ENCODE measurements at places on chromosomes 1 and 21. TPM values are rescaled to one million over a fixed set of nuclear protein-coding genes. Genes with fewer than 3 reads are reported as not detected.
A peak's percentile ranks its signal among the peaks of the same experiment; 100 is the strongest.

DNA sequence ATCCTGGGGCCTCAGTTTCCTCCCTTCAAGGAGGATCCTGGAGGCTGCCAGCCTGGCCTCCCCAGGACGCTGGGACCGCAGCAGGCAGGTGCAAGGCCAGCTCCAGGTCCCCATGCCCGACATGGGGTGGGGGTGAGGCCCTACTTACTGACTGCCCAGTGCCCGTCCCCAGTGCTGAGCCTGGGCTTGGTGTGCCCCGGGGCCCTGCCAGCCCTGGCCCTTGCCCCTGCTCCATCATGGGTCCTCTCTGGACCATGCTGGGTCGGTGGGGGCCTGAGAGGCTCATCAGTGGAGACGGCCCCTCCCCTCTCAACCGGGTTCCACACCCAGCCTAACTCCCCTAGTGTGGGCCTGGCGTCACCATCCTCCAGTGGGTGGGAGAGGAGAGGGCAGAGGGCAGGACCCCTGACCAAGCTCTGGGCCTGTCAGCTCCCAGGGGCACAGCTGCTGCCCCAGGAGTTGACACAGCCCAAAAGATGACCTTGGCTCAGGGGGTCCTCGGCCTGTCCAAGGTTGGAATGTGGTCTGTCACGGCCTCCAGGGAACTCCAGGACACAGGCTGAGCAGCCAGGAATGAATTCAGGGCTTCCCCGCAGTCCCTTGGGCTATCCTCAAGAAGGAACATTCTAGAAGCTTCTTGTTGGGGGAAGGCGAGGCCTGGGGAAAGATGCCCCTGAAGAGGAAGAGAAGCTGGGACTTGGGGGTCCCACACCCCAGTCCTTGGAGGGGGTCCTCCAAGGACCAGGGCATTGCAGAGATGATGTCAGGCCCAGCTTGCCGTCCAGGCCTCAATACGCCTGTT is 17.6 kb upstream of the ARF1 start:
- no peak for DNase-seq

DNA sequence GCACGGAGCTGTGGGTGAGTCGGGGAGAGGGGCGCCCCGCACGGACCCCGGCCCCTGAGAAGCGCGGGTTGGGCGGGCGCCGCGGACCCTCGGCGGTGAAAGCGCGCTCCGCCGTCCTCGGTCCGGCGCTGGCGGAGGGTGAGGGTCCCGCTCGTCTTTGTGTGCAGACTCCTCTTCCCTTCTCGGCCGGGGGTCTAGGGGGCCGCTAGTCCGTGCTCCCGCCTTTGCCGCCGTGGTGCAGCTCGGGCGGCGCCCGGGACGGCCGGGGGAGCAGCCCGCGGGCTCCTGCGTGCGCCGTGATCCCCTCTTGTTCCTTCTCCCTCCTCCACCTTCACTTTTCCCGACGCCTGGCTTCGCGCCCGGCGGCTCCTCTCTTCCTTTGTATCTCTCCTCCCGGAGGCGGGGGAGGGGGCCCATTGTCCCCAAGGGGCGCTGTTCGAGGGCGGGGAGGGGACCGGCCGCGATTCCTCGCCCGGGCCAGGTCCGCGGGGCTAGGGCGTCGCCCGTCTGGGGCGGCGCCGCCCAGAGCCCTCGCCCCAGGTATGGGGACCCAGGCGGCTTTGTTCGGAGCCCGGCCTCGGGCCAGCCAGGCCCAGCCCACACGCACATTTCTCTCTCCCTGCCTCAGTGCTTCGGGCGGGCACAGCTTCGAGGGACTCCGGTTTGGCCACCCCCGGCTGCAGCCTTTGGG is 519 bp downstream of the FNBP1L start:
- no peak for DNase-seq

DIRAS3 gene
- 1.7 TPM for total RNA-seq

DNA sequence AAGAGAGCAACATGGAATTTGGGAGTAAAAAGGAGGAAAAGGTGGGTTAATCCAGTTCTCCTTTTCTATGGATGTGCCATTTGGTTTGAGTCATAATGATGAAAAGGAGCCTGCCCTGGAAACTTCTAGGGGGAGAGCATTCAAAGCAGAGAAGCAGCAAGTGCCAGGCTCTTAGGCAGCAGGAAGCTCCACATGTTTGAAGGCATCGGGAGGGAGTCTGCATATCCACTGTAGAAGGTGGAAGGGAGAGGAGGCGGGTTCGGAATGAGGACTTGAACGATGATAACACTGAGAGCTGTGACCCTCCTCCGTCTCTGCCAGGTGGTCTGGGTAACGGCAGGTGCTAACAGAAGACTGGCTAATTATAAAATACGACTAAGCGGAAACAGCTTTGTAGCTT is 128.2 kb downstream of the RYR2 start:
- no peak for DNase-seq

DNA sequence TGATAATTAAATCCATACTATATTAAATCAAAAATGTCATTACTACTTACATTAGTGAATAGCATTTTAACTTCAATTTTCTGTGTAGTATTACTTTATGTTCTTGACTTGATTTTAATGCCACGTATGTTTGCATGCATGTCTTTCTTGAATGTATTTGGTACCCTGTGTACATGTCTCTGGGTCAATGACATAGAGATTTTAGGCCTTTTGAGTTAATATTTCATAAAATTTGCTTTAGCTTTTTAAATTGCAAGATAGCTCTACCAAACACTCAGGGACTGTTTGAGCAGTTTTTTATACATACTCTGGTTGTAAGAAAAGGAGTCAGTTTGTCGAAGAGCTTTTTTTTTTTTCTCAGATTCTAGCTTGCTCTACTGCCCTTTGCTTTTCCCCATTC is 1.5 kb downstream of the MLLT11 start:
- no peak for DNase-seq

GRCh38 chr21:34580181-34580700 is 34.7 kb downstream of the RCAN1 start:
- DNase-seq = no peak

GRCh38 chr1:230068621-230068873 is 1.5 kb downstream of the GALNT2 start:
- DNase-seq = no peak

CA6 gene
- 17.4 TPM for total RNA-seq

- no peak for DNase-seq
Observed at GRCh38 chr1:207088701-207089626, at the start of gene C4BPB. Gene C4BPB, plus strand, starts transcription at chr1:207088860. Its CDS starts 672 bp downstream, at chr1:207089532.

DNA sequence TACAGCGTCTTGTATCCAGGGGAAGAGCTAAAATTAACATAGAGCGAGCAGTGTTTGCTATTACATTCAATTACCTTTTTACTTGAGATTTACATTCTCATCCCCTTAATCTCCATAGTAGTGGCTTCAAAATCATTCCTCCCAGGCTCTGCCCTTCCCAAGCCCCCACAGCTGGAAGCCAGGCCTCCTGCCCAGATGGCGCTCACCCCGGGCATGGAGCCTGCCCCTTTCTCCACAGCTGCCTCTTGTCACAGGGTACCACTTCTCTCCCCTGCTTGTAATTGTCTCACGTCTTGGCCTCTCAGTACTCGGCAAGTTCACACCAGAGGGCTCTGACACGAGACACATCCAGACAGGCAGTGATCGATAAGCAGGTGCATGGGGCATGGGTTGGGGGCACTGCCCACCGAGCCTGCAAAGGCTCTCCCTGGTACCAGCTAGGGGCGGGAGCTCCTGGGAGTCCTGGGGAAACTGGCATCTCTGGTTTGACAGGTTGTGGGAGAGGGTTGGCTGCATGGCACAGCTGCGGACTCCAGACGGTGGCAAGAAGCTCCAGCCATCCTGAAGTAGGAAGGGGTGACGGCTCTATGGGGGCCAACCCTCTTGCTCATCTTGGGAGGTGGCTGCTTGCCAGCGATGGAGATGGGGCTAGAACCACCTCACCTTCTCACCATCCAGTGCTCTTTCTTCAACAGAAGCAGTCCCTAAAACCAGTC is 20.1 kb downstream of the CASZ1 start:
- no peak for DNase-seq

GRCh38 chr1:2242814-2243725 is 15.0 kb downstream of the SKI start:
- no peak for DNase-seq

RNU1-1 gene
- total RNA-seq = under 0.01 TPM

SNX7 gene
- 6.4 TPM for total RNA-seq

ERRFI1 gene
- 156 TPM for total RNA-seq

GRCh38 chr1:90114521-90115141 is 119.7 kb downstream of the ZNF326 start:
- no peak for DNase-seq

DNA sequence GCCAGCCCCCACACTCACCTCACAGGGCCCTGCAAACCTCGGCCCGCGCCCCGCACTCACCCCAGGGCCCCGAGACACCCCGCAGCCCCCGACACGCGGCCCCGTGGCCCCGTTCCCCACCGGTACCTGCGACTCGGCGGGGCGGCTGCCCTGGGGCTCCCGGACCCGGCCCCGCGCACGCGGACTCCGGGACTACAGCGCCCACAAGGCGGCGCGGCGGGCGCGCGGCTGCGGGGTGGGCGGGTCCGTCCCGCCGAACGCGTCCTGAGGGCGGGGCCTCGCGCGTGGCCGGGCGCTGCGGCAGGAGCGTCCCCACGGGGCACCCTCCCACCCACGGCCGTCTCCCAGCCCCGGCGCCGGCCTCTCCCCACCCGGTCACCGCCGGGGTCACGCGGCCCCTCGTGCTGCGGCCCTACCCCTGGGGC is at the start of gene SLC19A1:
SLC19A1 (minus strand) TSS at position 199 of the 425 bp plus-strand sequence. CDS start 4,481 bp downstream, outside the sequence.
- peak; percentile 92 for DNase-seq

TMEM222 gene
- 24.3 TPM for total RNA-seq

ALX3 gene
- total RNA-seq = 0.52 TPM

GRCh38 chr1:230337266-230337665 is 88.9 kb downstream of the PGBD5 start:
- no peak for DNase-seq

- DNase-seq = no peak
Observed at GRCh38 chr1:218101409-218101808, 183.7 kb upstream of the RRP15 start.

DNA sequence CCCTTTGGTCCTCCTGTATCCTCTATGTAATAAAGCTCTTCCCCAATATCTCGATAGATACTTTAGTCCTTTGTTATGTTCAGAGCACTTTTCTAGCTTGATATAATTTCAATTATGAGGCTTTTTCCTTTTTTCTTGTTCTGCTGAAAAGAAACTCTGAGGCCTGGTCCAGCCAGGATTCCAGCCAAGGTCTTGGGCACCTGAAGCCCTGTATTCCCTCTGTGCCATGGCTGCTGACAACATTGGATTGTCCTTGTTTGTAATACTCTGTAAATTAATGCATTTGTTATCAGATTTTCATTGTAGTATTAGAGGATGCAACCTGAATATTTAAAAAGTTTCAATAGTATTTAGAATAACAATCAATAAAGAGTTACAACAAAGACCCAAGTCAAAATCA is 67.9 kb upstream of the ADAMTS5 start:
- no peak for DNase-seq

DNA sequence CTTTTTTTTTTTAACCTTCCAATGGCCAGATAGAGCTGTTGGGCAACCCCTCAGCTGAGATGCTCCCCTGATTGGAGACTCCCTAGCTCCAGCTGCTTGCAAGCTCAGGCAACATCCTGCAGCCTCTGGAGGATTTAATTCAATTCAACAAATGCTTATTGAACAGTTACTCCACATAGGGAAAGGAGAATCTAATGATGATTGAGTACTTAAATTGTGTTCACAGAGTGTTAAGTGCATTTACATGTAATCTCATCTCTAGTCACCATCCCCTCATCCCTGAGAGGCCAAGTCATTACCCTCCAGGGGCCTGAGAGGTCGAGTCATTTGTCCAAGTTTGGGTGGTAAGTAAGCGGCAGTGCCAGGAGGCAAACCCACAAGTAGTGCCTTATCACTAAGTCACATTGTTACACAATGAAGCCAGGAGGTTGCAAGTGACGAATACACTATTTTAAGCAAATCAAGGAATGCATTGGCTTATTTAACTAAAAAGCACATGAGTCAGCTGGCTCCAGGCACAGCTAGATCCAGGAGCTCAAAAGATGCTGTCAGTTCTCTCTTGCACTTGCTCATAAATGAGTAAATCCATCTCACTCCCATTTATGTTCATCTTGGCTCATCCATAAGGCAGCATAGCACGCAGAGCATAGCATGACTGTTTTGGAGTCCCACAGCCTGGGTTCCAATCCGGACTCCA is 64.3 kb downstream of the OPTC start:
- DNase-seq = peak; percentile 58

KLHL21 gene
- 128 TPM for total RNA-seq

DNA sequence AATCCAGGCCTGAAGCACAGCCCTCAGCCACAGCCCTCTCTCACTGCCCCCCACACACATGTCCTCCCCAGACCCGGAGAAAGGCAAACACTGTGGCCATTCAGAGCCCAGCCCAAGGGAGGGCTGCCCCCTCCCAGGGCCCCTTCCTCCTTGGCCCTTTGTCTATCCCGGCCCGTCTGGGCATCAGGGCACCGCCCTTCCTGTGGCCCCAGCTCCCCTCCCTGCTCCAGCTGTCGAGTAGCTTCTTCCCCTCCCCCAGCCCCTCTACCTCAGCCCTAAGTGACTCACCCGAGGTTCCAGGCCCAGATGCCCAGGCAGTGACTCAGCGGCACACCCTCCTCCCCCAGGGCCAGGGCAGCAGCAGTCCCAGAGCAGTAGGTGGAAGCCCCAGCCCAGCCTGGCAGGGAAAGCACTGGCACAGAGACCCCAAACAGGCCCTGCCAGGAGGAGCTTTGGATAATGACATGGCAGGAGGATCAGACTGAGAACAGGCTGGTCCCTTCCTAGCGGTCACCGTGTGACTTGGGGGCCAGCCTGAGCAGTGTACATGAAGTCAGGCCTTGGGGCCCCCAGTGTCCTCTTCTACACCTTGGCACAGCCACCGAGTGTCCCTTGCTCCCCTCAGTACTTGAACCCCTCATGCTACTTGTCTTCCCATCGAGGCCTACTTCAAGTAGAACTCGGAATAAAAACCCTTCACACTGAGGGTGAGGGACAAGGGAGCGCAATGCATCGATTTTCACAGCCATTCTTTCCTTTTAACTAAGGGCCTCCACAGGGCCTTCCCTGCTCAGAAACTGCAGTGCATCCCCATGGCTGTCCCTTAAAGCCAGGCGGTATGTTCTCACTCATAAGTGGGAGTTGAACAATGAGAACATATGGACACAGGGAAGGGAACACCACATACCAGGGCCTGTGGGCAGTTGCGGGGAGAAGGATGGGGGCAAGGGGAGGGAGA is 1.0 kb upstream of the S100A2 start:
- DNase-seq = peak; percentile 99
